ENCODE measurements at places on chromosomes 3 and 15.

GRCh38 chr3:24154013-24154695 is 209.1 kb downstream of the NR1D2 start:
- peak; percentile 33 for DNase-seq

DNA sequence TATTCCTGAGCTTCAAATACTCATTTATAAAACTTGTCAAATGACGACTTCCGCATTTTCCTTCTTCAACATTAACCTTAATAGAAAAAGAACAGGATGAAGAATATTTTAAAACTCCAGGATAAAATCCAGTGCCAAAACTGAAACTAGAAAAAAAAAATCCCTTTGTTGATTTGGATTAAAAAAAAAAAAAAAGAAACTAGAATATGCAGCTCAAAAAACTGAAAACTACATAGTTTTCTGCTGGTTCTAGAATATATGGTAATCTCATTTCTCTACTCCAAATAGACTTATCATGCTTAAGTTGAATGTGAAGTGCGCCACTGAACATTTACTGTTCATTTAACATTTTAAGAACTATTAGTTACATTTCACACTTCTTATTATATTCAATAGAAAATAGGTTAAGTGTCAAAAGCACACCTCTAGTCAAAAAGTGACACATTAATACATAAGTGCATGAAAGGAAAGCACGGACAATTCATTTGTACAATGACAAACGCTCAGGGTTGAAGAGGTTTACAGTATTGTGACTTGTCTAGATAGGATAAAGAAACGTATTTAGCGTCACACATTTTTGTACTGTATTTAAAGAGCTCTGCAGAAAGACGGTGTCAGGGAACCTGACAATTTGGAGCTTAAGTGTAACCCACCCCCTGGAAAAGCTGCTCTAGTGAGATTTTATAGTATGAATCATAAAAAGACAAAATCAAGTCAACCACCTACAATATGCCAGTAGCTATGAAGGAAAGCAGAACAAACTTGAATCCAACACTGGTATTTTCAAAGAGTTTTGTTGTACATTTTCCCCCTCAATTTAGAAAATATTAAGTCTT is 5.8 kb downstream of the TRA2B start:
- DNase-seq: no peak

DNA sequence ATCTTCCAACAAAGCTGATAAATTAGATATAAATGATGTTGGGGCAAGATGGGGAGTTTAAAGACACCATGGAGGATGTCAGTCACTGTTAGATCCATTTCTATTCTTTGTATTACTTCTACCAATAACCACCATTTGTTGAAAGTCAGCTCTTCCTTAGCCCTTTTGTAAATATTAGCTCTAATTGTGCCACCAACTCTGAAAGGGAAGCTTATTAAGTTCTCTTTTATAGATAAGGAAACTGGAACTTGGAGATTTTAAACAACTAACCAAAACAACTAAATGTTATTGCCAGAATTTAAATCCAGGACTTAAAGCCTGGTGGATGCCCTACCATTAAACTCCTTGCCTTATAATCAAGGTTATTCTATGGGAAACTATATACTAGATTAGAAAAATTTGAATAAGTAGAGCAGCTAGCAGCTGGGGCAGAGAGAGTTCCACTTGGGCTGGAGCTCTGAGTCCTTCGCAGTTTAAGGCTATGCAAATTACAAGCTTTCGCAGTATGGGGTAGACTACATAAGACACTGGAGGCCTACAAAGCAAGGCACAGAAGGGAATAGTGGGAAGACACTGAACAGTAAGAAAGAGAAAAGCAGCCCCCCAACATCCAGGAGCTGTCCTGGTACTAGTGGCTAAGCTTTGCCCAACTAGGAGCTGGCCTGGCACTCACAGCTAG is 52.6 kb downstream of the TM4SF18 start:
- DNase-seq: peak; percentile 36

DNA sequence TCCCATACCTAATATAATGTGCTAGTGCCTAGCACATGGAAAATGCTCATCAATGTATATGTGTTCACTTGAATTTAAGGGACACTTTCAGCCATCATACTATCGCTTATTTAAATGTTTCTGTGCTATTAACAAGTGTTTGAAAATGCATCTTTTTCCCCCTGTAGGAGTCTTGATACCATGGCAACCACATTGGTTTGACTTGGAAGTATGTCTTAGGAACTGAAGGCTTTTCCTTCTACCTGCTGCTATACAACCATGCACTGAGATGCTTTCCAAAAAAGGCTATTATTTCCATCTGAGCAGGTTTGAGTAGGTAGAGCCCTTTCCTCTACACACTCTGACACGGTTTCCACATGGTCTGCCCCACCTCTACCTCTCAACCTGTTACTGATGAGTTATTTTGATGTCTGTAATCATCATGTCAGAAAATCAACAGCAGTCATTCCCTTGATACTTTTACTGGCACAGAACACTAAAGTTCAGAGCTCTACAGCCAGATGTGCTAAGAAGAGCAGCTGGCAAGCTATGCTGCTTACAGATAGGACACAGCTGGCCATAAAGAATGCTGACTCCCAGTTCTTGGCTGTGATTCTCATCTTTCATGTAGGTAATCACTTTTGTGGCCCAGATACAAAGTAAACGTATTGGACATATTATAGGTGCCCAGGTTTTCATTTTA is 59.3 kb downstream of the RYR3 start:
- no peak for DNase-seq

- DNase-seq: no peak
Observed at GRCh38 chr3:33716227-33716626, 1.8 kb downstream of the CLASP2 start.

- DNase-seq: no peak
Observed at GRCh38 chr3:156576651-156577348, 21.9 kb upstream of the SSR3 start.

DNA sequence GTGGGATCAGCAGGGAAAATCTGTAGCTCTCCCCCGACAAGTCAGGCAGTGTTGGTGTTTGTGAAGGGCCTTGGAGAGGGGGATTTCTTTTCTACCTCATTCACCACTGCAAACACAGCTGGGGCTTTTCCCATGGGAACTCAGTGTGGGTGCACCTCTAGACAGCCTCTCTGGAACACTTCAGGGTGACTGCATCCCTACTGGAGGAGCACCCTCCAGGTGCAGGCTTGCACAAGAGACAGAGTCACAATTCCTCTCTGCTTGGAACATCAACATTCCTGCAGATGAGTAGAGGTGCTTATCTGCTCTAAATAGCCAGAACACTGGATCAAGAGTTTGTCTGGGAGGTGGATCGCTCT is 72.7 kb upstream of the AKAP13 start:
- no peak for DNase-seq

GRCh38 chr3:127172781-127173515 is 20.0 kb upstream of the PRR23E start:
- no peak for DNase-seq

GRCh38 chr3:143536817-143537535 is 311.3 kb downstream of the SLC9A9 start:
- DNase-seq: peak; percentile 33

GRCh38 chr3:18405141-18405540 is 20.0 kb downstream of the SATB1 start:
- DNase-seq: no peak

DNA sequence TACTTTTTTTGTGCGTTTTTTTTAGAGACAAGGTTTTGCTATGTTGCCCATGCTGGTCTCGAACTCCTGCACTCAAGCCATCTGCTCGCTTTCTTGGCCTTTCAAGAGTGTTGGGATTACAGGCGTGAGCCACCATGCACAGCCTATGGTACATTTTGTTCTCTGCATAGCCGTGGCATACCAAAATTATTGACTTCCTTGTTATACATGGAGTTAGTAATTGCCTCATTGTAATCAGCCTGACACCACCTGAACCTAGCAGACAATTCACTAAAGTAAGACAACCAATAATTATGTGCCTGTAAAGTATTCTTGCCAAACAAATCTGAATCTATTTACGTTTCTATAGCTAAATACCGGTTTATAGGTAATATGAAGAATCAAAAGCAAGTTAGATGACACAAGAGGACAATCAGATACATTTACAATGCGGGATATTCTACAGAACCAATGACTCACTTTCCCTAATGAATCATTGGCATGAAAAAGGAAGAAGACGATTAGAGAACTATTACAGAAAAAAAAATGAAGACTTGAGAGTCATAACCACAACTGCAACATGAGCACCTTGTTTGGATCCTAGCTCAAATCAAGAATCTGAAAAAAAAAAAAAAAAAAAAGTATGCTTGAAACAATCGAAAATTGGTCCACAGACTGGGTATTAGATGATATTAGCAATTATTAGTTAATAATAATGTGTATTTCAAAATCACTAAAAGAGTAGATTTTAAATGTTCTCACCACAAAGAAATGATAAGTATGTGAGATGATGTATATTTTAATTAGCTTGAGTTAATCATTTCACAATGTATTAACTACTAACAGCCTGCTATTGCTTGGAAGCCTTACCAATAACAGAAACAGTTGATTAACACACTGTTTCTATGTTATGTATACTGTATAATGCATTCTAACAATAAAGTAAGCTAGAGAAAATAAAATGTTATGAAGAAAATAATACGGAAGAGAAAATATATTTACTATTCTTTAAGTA is 7.1 kb downstream of the GUCA1C start:
- no peak for DNase-seq

- no peak for DNase-seq
Observed at GRCh38 chr3:27431116-27431515, 53.1 kb downstream of the SLC4A7 start.

GRCh38 chr3:95134693-95135413 is 1072.0 kb downstream of the NSUN3 start:
- no peak for DNase-seq

DNA sequence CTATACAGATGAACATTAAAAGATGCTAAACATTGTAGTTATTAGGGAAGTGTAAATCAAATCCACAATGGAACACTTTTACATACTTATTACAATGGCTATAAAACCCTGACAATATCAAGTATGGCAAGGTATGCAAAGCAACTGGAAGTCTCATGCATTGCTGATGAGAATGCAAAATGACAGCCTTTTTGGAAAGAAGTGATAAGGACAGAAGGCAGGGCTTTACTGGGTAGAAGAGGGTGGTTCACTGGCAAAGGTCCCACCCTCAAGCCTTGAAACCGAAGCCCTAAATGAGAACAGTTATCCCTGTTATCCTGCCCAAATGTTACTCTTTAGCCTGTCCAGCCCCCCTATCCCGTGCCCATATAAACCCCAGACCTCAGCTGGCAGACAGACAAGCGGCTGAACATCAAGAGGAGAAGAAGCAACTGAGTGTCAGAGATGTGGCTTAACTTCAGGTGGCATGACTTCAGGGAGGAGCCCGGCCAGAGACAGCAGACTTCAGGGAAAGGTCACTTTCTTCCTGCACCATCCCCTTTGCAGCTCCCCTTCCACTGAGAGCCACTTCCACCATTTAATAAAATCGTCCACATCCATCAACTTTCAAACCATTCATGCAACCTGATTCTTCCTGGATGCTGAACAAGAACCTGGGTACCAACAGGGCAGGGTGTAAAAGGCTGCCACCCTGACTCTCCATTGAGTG is 732 bp upstream of the GCSAM start:
- no peak for DNase-seq

DNA sequence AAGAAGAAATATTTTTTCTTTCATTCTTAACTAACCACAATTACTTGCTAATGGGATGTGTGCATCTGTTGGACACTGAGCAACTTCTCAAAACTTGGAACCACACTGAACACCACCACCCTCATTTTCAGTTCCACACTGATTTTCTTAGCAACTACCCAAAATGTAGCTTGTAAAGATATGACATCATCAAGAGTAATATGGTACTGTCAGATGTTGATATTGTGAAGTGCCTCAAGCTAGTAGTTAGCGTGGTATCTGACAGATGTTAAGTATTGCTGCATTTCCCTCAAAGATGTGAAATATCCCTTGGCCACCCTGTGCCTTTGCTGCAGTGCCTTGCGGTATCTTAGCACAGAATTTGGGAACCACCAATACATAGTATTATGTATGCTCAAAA is 9.3 kb downstream of the RFTN1 start:
- peak; percentile 92 for DNase-seq

GRCh38 chr15:58762285-58762684 is 8.8 kb upstream of the MINDY2 start:
- DNase-seq: no peak

GRCh38 chr15:60704129-60704528 is 225.2 kb upstream of the ICE2 start:
- DNase-seq: no peak

- no peak for DNase-seq
Observed at GRCh38 chr3:128933213-128933921, 53.9 kb downstream of the ACAD9 start.

DNA sequence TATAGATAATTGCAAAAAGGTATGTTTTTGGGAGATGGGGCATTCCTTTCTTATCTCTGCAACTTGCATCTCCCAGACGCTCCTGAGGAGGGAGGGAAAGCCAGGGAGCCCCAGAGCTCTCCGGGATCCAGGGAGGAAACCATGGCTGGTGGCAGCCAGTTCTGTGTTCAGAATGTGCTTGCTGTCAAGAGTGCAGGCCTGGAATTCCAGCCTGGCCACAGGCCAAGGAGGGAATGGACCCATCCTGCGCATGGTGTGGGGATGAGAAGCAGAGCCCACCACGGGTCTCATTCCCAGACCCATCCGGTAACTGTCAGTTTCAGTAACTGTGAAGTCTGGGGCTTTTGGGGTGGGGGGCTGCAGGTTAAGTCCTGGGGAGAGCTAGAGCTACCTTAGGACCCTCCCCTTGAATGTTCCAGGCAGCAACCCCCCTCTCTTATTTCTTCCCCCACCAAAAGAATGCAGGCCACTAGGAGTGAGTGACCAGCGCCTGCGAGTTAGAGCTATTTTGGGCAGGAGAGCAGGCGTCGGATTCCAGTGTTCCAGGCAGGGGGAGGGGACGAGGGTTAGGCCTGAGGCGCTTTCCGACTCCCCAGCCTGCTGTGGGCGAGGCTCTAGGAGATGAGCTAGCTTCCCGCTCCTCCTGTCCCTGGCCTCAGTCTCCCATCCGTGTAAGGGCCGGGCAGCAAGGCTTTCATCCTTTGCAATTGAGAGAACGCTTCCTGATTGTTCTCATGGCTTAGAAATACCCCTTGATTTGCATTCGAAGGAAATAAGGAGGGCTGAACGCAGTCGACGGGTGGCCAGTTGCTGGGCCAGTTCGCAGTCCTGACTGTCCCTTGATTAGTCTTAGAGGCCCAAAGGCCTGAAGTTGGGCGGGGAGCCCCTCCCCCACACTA is 781 bp upstream of the DAG1 start:
- DNase-seq: no peak

- DNase-seq: no peak
Observed at GRCh38 chr3:140440446-140440845, 237.4 kb upstream of the TRIM42 start.

DNA sequence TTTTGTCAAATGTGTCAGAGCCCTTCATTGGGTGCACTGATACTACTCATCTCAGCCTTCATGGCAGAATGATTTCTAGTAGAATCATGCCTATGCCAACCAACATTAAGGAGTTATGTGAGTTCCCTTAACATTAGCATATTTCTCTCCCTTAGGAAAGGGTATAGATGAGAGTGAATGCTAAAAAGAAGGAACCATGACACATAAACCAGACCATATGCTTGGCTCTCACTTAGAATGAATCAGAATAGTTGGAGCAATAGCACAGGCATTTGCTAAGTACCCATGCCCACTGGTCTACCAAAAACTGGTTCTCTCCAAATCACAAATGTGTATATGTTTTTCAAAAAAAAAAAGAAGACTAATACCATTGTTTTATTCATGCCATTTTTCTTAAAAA is 51.1 kb downstream of the STRIT1 start:
- DNase-seq: no peak

- no peak for DNase-seq
Observed at GRCh38 chr3:37853691-37854413, 7.8 kb upstream of the CTDSPL start.
